ENCODE measurements at places on chromosomes 12 and 14.

- no peak for DNase-seq
- no peak overlapping the region for H3K27ac ChIP-seq
- H3K4me3 ChIP-seq, result no peak overlapping the region
- no peaks in the 10 kb centered on the region for H3K36me3 ChIP-seq
- no peaks in the 10 kb centered on the region for H3K27me3 ChIP-seq
Observed at GRCh38 chr14:94897082-94897481, 127.2 kb upstream of the GSC start.

- H3K36me3 ChIP-seq, result no peaks in the 10 kb centered on the region
- no peaks in the 10 kb centered on the region for H3K27me3 ChIP-seq
- DNase-seq, result peak; percentile 64
- peak overlapping the region; percentile 62 for H3K27ac ChIP-seq
Observed at GRCh38 chr12:2691345-2692071, 103.3 kb upstream of the FKBP4 start.

- DNase-seq, result no peak
- H3K4me1 ChIP-seq, result peaks cover 6% of the 10 kb centered on the region
- no peaks in the 10 kb centered on the region for H3K36me3 ChIP-seq
- no peak overlapping the region for H3K27ac ChIP-seq
- no peak overlapping the region for H3K4me3 ChIP-seq
Observed at GRCh38 chr12:120879102-120879501, 25.1 kb downstream of the SPPL3 start.

GRCh38 chr12:46569826-46570439, 197.4 kb upstream of the SLC38A2 start:
- H3K4me1 ChIP-seq, result no peaks in the 10 kb centered on the region
- no peak overlapping the region for H3K4me3 ChIP-seq
- no peaks in the 10 kb centered on the region for H3K27me3 ChIP-seq
- no peaks in the 10 kb centered on the region for H3K36me3 ChIP-seq
- DNase-seq, result no peak
- H3K27ac ChIP-seq, result no peak overlapping the region

- H3K4me3 ChIP-seq, result peak overlapping the region; percentile 52
- peaks cover 4% of the 10 kb centered on the region for H3K27me3 ChIP-seq
- H3K4me1 ChIP-seq, result peaks cover 15% of the 10 kb centered on the region
- H3K36me3 ChIP-seq, result no peaks in the 10 kb centered on the region
- peak overlapping the region; percentile 75 for H3K27ac ChIP-seq
- no peak for DNase-seq
Observed at GRCh38 chr14:67620217-67620785, 581 bp downstream of the ARG2 start.

DNA sequence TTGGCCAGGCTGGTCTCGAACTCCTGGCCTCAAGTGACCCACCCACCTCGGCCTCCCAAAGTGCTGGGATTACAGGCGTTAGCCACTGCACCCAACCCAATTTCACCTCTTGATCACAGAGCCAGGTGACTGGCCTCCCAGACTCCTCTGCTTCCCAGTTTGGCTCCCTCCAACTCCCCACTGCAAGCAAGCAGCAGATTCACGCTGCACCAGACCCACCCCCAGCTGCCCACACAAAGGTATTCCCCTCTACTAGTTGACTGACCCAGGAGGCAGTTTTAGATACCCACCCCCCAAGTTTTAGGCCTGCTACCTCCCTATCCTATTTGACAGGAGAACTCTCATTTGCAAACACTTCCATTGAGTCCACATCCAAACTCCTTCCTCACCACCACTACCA, 5.2 kb downstream of the RARG start:
- H3K27ac ChIP-seq, result no peak overlapping the region
- H3K36me3 ChIP-seq, result peaks cover 3% of the 10 kb centered on the region
- no peaks in the 10 kb centered on the region for H3K27me3 ChIP-seq
- no peak for DNase-seq
- peaks cover 90% of the 10 kb centered on the region for H3K4me1 ChIP-seq

- H3K27ac ChIP-seq, result no peak overlapping the region
- no peak for DNase-seq
- H3K27me3 ChIP-seq, result no peaks in the 10 kb centered on the region
- no peaks in the 10 kb centered on the region for H3K36me3 ChIP-seq
- H3K4me3 ChIP-seq, result no peak overlapping the region
Observed at GRCh38 chr14:76490735-76491134, 114.8 kb downstream of the ESRRB start.

DNA sequence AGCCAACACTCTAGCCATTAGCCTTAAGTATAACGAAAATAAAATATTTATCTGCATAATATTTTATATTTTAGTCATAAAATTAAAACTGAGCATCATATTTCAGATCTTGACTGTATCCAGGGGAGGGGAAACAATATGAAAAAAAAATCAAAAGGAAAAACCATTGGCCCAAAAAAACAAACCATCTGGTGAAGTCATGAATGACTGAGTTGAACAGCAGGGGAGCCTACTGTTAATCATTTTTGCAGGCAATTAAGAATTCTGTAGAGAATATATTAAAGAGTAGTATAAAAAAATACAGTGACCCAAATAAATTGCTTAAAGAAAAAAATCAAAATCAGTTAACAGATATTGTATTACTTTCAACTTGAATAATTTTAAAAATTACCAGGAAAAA, 224.8 kb downstream of the C12orf50 start:
- H3K4me1 ChIP-seq, result no peaks in the 10 kb centered on the region
- no peak for DNase-seq
- no peak overlapping the region for H3K4me3 ChIP-seq
- H3K27ac ChIP-seq, result no peak overlapping the region
- no peaks in the 10 kb centered on the region for H3K27me3 ChIP-seq

- DNase-seq, result no peak
- H3K4me1 ChIP-seq, result no peaks in the 10 kb centered on the region
Observed at GRCh38 chr12:19998961-19999804, 369.2 kb upstream of the PDE3A start.

DNA sequence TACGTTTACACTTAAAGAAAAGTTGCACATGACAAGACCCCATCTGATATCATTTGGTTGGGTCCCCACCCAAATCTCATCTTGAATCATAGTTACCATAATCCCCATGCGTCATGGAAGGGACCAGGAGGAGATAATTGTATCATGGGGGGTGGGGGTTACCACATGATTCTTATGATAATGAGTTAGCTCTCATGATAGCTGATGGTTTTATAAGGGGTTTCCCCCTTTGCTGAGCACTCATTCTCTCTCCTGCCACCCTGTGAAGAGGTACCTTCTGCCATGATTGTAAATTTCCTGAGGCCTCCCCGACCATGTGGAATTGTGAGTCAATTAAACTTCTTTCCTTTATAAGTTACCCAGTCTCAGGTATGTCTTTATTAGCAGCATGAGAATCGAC, 60.3 kb downstream of the PHLDA1 start:
- no peaks in the 10 kb centered on the region for H3K36me3 ChIP-seq
- H3K27ac ChIP-seq, result no peak overlapping the region
- no peaks in the 10 kb centered on the region for H3K27me3 ChIP-seq
- no peak for DNase-seq

GRCh38 chr12:18206198-18206597, 55.1 kb upstream of the PIK3C2G start:
- H3K27ac ChIP-seq, result no peak overlapping the region
- H3K27me3 ChIP-seq, result no peaks in the 10 kb centered on the region
- H3K4me1 ChIP-seq, result no peaks in the 10 kb centered on the region
- no peak for DNase-seq
- H3K36me3 ChIP-seq, result no peaks in the 10 kb centered on the region
- no peak overlapping the region for H3K4me3 ChIP-seq

DNA sequence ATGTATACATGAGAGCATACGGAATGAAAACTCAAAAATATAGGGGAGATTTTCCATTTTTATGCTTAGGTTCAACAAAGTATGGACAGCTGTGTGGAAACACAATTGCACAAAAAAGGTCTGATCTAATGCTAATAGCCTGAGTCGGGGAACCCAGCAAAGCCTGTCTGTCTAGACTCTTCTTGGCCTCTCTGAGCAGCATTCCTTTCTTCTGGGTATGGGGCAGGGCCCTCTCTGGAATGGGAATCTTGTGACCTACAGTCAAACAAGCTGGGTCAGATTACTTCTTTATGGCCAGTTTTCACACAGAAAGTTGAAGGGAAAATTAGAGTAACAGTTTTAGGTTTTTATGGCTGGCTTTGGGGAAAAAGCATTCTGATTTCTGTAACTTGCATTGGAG, 534.0 kb upstream of the LMO3 start:
- no peak overlapping the region for H3K27ac ChIP-seq
- H3K4me3 ChIP-seq, result no peak overlapping the region

GRCh38 chr12:122081697-122082221, 3.2 kb downstream of the MLXIP start:
- H3K27ac ChIP-seq, result peak overlapping the region; percentile 69
- peaks cover 5% of the 10 kb centered on the region for H3K36me3 ChIP-seq
- no peaks in the 10 kb centered on the region for H3K27me3 ChIP-seq
- peaks cover 69% of the 10 kb centered on the region for H3K4me1 ChIP-seq
- H3K4me3 ChIP-seq, result peak overlapping the region; percentile 92
- DNase-seq, result peak; percentile 59

GRCh38 chr14:83120187-83120586, 1586.5 kb upstream of the SEL1L start:
- H3K4me1 ChIP-seq, result no peaks in the 10 kb centered on the region
- no peaks in the 10 kb centered on the region for H3K27me3 ChIP-seq
- no peak overlapping the region for H3K27ac ChIP-seq

GRCh38 chr14:41606532-41607303, at the start of gene LRFN5:
LRFN5 (plus strand) TSS chr14:41606876.
- DNase-seq, result no peak
- peaks cover 42% of the 10 kb centered on the region for H3K4me1 ChIP-seq
- H3K4me3 ChIP-seq, result no peak within 1 kb of the TSS
- no peaks in the 10 kb centered on the region for H3K36me3 ChIP-seq
- H3K27me3 ChIP-seq, result peaks cover 34% of the 10 kb centered on the region
- H3K27ac ChIP-seq, result no peak within 1 kb of the TSS

GRCh38 chr12:123942911-123943648, 29.6 kb downstream of the CCDC92 start:
- no peak overlapping the region for H3K27ac ChIP-seq
- no peak for DNase-seq
- H3K4me1 ChIP-seq, result peaks cover 7% of the 10 kb centered on the region
- H3K4me3 ChIP-seq, result no peak overlapping the region
- no peaks in the 10 kb centered on the region for H3K27me3 ChIP-seq

GRCh38 chr12:86104087-86104486, 152.1 kb downstream of the MGAT4C start:
- H3K4me3 ChIP-seq, result no peak overlapping the region
- DNase-seq, result no peak

GRCh38 chr12:75705749-75706711, 194.6 kb upstream of the KRR1 start:
- peaks cover 19% of the 10 kb centered on the region for H3K4me1 ChIP-seq
- no peaks in the 10 kb centered on the region for H3K27me3 ChIP-seq
- no peak overlapping the region for H3K27ac ChIP-seq
- no peak for DNase-seq
- no peak overlapping the region for H3K4me3 ChIP-seq

- no peaks in the 10 kb centered on the region for H3K36me3 ChIP-seq
- H3K4me3 ChIP-seq, result no peak overlapping the region
- no peak overlapping the region for H3K27ac ChIP-seq
- no peaks in the 10 kb centered on the region for H3K27me3 ChIP-seq
Observed at GRCh38 chr12:75932241-75932640, 99.3 kb downstream of the PHLDA1 start.

DNA sequence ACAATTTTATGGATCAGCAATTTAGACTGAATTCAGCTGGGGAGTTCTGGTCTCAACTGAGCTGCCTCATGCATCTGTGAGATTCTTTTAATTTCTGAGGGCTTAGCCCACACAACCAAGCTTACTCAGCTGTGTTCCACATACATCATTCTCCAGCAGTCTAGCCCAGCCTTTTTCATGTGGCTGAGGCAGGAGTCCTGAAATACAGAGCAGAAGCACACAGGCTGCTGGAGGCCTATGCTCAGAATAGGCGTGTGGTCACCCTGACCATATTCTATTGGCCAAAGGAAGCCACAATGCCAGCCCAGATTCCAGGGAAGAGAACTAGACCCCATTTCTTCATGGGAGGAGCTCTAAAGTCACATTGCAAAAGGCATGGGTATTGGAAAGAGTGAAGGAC, 72.3 kb upstream of the DHRS4 start:
- H3K4me3 ChIP-seq, result no peak overlapping the region
- H3K4me1 ChIP-seq, result no peaks in the 10 kb centered on the region
- H3K36me3 ChIP-seq, result no peaks in the 10 kb centered on the region
- no peaks in the 10 kb centered on the region for H3K27me3 ChIP-seq
- DNase-seq, result no peak
- no peak overlapping the region for H3K27ac ChIP-seq

- DNase-seq, result no peak
- no peaks in the 10 kb centered on the region for H3K36me3 ChIP-seq
- H3K4me3 ChIP-seq, result no peak overlapping the region
Observed at GRCh38 chr12:49823350-49823749, 4.9 kb downstream of the NCKAP5L start.

DNA sequence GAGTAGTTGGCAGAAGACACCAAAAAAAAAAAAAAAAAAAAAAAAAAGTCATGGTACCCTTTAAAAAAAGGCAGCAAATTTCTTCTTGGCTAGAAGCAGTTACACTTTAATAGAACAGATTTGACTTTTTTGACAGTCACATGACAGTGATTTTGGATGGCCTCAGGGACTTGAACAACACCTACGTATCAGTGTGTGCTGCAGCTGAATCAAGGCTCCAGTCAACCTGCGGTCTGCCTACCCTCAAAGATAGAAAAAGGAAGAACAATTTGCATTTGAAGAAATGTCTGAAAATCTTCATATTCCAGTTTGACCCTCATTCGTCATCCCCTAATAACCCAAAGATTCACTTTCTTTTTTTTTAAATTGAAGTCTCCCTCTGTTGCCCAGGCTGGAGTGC, 53.9 kb downstream of the MDM2 start:
- no peaks in the 10 kb centered on the region for H3K27me3 ChIP-seq
- no peaks in the 10 kb centered on the region for H3K4me1 ChIP-seq
- no peak overlapping the region for H3K4me3 ChIP-seq
- no peak for DNase-seq
- no peak overlapping the region for H3K27ac ChIP-seq
- no peaks in the 10 kb centered on the region for H3K36me3 ChIP-seq

GRCh38 chr14:104364830-104365229, 214.7 kb upstream of the C14orf180 start:
- no peaks in the 10 kb centered on the region for H3K4me1 ChIP-seq
- H3K27ac ChIP-seq, result no peak overlapping the region
- H3K36me3 ChIP-seq, result no peaks in the 10 kb centered on the region

GRCh38 chr14:52835122-52835903, 43.9 kb upstream of the GNPNAT1 start:
- H3K27ac ChIP-seq, result no peak overlapping the region
- no peaks in the 10 kb centered on the region for H3K36me3 ChIP-seq
- DNase-seq, result no peak
- no peaks in the 10 kb centered on the region for H3K4me1 ChIP-seq
- H3K4me3 ChIP-seq, result no peak overlapping the region

Data from CD4-positive, alpha-beta memory T cell (primary cell).